ENCODE measurements at places on chromosomes 11 and 22.

- no peak for DNase-seq
Observed at GRCh38 chr22:26922806-26923205, 265.4 kb downstream of the MIAT start.

DNA sequence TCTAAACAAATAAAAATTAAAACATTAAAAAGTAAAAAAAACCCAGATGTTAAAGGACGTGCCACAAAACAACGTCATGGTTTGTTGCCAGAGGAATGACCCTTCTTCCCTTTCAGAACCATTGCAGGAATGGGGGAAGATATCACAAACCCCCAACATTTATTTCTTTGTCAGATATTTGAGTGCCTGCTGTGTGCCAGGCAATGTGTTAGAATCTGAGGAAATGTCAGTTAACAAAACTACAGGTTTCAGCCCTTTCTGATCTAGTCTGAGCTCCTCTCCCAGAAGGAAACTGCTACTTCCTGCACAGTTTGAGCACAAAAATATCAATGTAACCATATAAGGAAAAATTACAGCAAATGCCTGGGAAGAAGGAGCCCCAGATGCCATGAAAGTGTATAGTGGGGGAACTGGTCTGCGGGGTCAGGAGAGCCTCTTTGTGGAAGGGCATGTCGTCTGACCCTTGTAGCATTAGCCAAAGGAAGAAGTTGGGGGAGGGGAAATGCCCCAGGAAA is 7.1 kb upstream of the NHERF4 start:
- DNase-seq: no peak

GRCh38 chr22:17787241-17787640 is 13.0 kb upstream of the BID start:
- DNase-seq: no peak

DNA sequence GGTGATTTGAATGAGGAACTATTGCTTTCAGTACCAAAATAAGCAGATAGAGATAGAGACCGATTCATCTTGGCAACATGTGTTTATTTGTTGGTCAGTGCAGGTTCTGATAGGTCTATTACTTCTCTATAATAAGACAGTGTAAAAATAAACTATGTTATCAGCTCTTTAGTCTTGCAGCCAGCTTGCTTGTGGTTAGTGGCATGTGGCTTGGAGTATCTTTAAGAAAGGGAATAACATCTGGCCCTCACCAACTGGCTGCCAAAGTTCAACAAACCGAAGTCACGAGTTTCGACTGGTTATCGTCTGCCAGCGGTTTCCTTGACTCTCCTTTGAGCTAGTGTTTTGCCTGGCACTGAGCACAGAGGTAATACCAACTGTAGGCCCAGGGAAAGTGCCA is 71.8 kb downstream of the CTTN start:
- peak; percentile 72 for DNase-seq

DNA sequence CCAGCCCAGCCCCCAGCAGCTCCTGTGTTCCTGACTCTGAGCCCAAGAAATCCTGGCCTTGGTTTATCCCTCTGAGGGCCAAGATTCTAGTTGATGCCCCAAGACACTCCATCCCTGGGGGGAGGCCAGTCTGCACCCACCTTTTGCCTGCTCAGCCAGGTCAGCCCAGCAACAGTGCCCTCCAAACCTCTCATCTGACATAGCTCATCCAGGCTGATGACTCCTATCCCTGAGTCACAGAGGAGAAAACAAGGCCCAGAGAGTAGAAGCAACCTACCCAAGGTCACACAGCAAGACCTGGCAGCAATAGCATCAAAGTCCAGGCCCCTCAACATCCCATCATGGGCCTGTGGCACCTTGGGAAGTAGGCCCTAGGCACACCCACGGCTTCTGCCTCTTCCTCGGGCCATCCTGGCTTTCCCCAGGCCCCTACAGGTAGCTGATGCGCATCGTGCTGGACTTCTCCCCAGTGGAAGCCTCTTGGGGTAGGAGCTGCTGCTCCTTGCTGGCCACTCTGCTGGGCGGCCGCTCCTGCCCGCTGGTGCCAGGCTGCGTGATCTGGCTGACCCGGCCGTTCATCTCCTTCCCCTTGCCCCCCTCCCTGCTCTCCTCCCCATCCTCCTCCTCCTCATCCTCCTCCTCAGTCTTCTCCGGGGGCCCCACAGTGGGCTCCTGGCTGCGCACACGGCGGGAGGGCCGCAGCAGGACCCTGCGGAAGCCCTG is 6.0 kb downstream of the SSTR3 start:
- DNase-seq: no peak

DNA sequence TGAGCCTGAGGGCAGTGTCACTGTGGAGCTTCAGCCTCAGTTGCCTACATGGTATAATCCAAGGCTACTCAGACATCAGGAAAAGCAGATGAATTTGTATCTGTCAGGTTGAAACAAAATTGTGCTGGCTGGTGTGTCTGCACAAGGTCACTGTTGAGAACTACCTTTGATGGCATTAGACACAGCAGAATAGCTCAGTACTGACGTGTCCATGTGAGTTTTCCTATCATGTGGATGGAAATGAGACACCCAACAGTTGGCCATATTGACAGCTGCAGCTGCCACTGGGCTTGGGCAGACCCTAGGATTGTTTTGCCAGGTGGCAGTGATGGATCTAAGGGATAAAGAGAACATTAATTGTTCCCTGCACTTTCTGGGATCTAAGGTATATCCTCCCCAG is 15.8 kb downstream of the CCDC134 start:
- no peak for DNase-seq

- DNase-seq: no peak
Observed at GRCh38 chr11:75197512-75198277, 42.9 kb upstream of the TPBGL start.

DNA sequence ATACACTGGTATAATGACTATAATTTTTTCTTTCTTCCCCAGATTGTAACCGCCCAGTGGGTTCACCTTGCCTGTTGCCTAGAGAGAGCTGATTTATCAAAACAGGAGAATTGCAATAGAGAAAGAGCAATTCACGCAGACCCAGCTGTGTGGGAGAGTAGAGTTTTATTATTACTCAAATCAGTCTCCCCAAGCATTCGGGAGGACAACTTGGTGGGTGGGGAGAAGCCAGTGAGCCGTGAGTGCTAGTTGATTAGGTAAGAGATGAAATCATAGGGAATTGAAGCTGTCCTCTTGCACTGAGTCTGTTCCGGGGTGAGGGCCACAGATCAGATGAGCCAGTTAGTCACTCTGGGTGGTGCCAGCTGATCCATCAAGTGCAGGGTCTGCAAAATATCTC is 73.2 kb downstream of the SLC35F2 start:
- no peak for DNase-seq

- no peak for DNase-seq
Observed at GRCh38 chr11:8105666-8106065, 24.7 kb downstream of the TUB start.

Data from hematopoietic multipotent progenitor cell treated with erythropoietin and hydrocortisone succinate and interleukin-3 and kit ligand, for 17 days (in vitro differentiated cells).